ENCODE measurements at places on chromosomes 12 and 14.

GRCh38 chr12:64716371-64716770 lies 42.8 kb downstream of the GNS start:
- DNase-seq: no peak

GRCh38 chr12:79614730-79615129 lies 76.0 kb downstream of the PAWR start:
- no peak for DNase-seq

- DNase-seq: no peak
Measured at GRCh38 chr12:63976902-63977395, 132.4 kb downstream of the SRGAP1 start.

- no peak for DNase-seq
Measured at GRCh38 chr14:29734732-29735131, 192.9 kb downstream of the PRKD1 start.

DNA sequence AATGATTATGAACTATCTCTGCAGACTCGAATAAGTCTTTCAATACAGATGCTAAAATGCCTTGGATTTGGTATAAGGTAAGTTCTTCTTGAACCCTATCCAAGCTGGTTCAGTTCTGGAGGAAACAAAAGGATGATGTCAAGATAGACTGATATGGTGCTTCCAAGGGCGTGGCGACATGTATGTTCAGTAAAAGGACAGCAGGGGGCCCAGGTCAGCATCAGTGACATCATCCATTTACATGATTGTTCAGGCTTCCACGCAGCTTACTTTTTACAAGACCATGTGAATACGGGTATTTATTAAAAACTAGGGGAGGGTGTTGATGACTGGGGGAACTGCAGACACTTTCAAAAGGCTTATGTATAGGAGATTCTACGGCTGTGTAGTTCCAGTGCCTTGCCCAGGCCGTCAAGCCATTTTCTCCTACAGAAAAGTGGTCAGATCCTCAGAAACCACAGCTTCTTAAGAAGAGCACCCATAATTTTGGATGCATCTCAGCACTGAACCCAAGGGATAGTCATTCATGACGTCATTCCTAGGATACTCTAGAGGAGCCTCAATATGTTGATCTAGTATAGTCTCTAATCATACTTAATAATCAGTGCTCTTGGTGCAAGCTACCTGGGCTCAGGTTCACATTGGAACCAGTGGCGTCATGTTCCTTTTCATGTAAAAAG lies 527.7 kb downstream of the FUT8 start:
- no peak for DNase-seq

- DNase-seq: no peak
Measured at GRCh38 chr12:1322821-1323220, 271.6 kb downstream of the FBXL14 start.

DNA sequence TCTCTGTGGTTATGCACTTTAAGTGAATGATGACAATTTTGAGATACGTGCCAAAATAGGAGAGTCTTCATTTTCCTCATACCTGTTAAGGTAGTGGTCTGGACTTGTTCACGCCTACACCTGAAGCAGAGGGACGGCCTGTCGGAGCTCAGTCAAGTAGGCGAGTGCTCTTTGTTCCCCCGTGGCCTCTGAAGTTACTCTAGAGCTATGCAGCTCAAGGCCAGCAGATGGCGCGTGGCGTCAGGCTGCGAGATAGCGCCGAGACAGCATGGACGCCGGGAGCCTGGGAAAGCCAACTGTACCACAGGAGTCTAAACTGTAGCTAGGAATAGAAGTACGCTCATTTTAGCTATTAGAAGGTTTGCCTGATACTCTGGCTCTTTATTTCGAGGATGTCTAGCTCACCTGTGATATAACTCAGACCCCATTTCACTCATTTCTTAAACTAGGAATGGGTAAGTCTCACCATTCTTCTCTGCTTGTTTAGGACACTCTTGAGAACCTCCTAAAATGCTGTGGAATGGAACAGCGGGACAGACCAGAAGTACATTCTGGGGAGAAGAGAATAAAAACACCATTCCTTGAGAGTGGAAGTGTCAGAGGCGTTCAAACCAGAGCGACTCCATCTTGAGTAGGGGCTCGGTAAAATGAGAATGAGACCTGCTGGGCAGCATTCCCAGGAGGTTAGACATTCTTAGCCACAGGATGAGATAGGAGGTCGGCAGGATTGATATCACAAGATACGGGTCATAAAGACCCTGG lies 267.4 kb upstream of the HMGA2 start:
- no peak for DNase-seq

DNA sequence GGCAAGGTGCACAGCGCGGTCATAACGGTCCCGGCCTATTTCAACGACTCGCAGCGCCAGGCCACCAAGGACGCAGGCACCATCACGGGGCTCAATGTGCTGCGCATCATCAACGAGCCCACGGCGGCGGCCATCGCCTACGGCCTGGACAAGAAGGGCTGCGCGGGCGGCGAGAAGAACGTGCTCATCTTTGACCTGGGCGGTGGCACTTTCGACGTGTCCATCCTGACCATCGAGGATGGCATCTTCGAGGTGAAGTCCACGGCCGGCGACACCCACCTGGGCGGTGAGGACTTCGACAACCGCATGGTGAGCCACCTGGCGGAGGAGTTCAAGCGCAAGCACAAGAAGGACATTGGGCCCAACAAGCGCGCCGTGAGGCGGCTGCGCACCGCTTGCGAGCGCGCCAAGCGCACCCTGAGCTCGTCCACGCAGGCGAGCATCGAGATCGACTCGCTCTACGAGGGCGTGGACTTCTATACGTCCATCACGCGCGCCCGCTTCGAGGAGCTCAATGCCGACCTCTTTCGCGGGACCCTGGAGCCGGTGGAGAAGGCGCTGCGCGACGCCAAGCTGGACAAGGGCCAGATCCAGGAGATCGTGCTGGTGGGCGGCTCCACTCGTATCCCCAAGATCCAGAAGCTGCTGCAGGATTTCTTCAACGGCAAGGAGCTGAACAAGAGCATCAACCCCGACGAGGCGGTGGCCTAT lies 875 bp downstream of the HSPA2 start:
- peak; percentile 6 for DNase-seq

DNA sequence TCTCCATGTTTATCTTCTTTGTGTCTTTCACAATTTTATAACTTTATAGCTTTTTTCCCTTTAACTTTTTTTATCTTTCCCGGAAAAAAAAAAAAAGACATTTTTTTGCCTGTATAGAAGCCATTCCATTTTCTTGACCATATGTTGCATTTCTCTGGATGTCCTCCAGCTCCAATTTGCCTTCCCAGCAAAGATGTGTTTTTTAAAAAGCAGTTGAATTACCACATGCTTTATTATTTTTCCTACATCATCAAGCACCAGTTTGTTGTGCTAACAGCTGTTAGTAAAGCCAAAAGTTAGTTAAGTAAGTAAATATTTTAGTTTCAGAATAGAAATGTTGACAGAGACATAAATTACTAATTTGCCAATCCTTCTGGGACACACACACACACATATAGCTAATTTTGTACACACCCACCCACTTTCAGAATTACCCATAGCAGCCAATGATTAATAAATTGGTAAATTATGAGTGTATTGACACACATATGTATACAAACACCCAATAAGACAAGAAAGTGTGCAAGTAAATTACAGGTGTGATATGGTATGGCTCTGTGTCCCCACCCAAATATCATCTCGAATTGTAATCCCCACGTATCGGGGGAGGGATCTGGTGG lies 118.3 kb downstream of the SLC38A6 start:
- DNase-seq: peak; percentile 76

DNA sequence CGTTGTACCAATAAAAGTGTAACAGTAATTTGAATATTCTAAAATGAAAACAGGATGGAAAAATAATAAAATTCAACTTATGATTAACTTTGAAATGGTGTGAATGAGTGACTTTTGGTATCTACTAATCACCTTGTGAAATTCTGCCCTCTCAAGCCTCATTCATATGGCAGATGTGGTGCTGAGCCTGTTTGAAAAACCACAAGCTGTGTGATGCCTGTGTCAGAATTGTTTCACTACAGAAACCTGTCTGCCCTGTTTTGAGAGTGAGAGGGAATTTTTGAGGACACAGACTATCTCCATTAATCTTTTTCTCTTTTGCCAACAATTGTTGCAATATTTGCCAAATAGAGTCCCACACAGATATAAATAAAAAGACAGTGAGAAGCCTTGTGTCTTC lies 3.9 kb upstream of the RNU6-7 start:
- DNase-seq: no peak

- DNase-seq: no peak
Measured at GRCh38 chr12:29030006-29030405, 119.1 kb upstream of the FAR2 start.

DNA sequence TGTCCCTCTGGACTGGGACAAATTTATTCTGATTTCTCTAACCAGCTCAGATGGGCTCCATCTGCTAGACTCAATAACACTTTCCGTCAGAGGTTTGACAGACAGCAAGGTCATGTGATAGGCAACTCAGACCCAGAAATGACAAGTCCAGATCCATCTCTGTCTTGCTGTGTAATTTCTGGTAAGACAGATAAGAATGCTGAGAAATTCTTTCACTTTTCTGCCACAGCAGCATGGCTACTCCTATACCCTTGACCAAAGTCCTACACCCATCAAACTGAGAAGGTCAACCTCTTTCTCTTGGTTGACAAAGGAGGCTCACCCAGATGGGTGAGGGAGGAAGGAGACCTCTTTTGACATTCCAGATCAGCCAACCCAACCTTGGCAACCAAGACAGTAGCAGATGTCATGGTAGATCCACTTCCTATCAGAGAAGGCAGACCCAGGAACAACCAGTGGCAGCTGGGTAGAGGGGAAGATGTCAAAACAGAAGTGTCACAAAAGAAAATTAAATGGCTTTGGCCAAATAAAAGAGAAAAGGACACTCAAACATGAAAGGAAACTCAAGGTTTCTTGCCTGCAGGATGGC lies 36.9 kb upstream of the PRKAB1 start:
- no peak for DNase-seq

DNA sequence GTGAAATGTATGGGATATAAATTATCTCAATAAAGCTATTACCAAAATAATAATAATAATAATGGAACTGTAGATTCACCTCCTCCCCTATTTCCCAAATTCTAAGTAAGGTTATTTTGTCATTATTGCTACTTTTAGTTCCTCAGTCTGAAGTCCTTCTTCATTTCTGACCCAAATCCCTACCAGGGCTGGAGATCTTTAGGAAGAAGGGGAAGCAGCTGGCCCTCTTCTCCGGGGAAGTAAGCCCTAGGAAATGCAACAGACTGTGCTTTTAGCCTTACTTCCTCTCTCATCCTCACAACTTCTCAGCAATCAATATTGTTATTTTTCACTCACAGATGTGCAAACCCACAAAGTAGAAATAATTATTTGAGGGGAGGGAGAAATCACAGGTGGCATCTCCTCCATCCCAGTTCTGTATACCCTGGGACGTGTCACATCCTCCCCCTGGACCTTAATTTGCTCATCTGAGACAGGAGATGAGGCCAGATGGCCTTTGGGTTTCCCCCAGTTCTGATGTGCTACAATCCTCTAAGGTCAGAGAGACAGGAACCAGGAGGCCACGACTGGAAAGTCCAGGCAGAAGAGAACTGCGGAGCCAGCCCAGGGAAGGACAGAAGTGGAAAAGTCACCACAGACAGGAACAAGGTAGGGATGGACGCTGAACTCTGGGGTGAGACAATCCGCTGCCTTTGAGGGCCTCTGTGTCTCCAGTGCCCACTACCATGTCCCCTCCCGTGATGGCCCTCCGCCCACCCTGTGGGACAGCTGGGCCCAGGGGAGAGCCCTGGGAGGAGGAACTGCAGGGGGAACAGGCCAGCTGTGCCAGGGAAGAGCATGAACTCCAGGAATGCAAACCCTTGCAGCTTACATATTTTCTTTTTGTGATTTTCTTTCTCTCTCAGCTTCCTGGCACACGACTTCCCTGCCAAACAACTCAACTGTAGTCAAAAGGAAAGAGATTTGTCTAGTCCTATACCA lies 10.6 kb upstream of the TNFRSF1A start:
- no peak for DNase-seq

- no peak for DNase-seq
Measured at GRCh38 chr12:83826112-83826511, 1086.5 kb downstream of the SLC6A15 start.

- no peak for DNase-seq
Measured at GRCh38 chr12:16763901-16764300, 157.9 kb upstream of the LMO3 start.

GRCh38 chr12:41367726-41368405 lies 179.7 kb downstream of the PDZRN4 start:
- DNase-seq: no peak

DNA sequence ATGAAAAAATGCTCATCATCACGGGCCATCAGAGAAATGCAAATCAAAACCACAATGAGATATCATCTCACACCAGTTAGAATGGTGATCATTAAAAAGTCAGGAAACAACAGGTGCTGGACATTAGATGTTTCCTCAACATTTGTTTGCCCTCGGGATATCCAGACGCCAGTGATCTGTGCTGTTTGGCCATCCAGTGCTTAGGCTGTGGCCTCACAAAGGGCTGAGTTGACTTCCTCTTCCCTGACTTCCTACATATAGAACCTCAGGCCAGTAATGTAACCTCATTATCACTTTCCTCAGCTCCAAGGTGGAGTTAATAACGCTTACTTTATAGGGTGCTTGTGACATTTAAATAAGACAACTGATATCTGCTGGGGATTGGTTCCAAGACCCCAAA lies 51.8 kb downstream of the SLC15A5 start:
- DNase-seq: no peak

DNA sequence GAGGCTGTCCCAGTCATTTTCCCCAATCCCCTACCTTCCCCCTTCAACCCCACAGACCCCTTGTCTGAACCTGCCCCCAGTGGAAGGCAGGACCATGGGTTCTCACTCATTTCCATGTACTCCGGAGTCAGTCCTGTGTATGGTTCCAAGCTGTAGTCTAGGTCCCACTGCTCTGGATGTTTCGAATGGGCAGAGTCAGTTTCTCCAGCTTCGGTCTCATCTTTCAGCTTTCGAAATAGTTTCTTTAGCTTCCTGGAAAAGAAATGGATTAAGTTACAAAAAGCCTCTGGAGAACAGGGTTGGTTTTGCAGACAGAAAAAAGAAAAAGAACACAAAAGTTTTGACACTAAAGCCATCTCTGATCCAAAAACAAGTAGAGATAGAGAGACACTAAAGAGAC lies 167.5 kb downstream of the NTF3 start:
- no peak for DNase-seq

DNA sequence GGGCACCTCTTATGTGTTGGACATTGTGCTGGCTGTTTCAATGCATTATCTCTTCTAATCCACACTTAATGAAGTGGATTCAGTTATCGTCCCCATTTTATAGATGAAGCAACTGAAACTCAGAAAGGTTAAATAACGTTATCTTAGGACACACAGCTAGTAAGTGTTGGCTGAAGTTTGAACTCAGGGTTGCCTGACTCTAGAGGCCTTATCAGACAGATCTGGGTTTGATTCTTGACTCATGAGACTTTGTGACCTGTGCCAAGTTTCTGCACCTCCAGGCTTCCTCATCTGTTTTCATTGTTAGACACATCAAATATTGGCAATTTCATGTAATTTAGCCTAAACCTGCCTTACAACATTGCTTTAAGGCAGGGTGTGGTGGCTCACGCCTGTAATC lies 18.2 kb upstream of the IRF2BPL start:
- no peak for DNase-seq

- no peak for DNase-seq
Measured at GRCh38 chr12:48001505-48002413, 2.5 kb downstream of the COL2A1 start.

- DNase-seq: peak; percentile 79
Measured at GRCh38 chr12:42166501-42166900, 21.8 kb upstream of the GXYLT1 start.

GRCh38 chr12:85468356-85469157 lies 188.5 kb downstream of the ALX1 start:
- peak; percentile 23 for DNase-seq

GRCh38 chr14:104877806-104878550 lies 12.9 kb downstream of the CEP170B start:
- no peak for DNase-seq

GRCh38 chr14:79201564-79202207 lies 1009.6 kb downstream of the DIO2 start:
- no peak for DNase-seq
